BJ (cell line): ENCODE measurements at places on chromosomes 4 and X. TPM values are rescaled to one million over a fixed set of nuclear protein-coding genes. Genes with fewer than 3 reads are reported as not detected.

Gene USP17L19
- not detected in 2 replicates for polyA plus RNA-seq

Gene CENPE
- polyA plus RNA-seq = 2.4 and 4.3 TPM in 2 replicates

DNA sequence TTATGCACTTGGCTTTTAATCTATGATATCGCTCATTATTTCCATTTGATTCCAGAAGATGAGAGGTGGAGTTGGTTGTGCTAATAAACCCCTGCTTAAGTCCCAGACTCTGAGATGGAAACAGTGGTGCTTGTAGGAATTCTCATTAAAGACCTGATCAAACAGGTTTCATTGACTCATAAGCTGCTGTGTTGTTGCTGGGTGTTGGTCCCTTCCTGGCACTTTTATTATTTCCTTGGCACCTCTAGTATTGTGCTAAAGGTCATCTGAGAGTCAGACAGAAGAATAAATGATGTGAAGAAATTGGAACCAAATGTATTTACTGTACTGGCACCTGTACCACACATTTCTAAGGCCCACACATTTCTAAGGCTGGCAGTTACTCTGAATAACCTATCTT lies 544.7 kb upstream of the NR3C2 start:
- no peak for DNase-seq

- DNase-seq = no peak
These were observed 102.1 kb upstream of the PSAPL1 start for GRCh38 chr4:7536876-7537275.

GRCh38 chr4:103012060-103012459 lies 7.4 kb downstream of the SLC9B1 start:
- DNase-seq = peak; percentile 19

GRCh38 chr4:143402776-143403552 lies 66.3 kb downstream of the GAB1 start:
- no peak for DNase-seq

GRCh38 chr4:60223208-60223923 lies 976.8 kb upstream of the ADGRL3 start:
- no peak for DNase-seq
